ENCODE measurements at places on chromosomes 16 and 17.
A peak's percentile ranks its signal among the peaks of the same experiment; 100 is the strongest.

DNA sequence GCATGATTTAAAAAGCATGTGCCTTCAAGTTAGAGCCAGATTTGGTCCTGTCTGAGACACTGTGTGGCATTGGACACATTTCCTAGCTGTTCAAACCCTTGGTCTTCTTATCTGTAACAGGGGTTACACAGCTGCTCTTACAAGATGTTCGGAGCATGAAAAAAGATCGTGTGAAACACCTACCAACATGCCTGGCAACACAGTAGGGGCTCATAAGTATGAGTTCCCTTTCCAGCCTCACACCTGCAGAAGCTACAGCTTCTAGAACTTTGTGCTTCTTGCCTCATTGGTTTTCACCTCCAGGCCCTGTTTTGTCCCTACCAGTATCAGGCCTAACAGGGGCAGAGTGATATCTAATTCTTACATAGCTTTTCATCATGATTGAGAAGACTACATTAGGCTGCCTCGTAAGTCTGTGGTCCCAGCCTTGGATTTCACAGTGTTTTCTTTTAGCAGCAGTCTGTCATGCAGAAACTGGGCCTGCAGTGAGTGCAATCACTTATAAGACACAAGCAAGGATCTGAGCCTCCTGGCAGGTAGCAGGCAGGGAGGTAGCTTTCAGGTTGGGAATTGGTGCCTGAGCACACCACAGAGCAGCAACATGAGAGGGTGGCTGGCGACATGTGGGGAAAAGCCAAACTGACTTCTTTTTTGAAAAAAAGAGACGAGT lies 78.8 kb downstream of the CCDC182 start:
- no peak for DNase-seq

DNA sequence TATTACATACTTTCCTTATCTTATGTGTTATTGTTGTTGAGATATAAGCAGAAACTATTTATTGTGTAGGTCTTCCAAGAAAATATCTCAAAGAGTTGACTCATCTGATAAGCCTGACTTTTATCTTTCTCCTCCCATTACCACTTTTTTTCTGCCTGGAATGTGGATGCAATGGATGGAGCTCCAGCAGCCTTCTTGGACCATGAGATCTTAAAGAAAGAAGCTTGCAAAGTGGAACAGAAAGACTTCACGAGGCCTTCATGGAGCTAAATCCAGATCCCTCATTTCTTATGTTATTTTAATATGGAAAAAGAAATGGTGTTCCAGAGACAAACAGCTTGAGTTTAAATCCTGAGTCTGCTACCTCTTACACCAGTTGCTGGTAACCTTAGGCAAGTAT lies 237.6 kb upstream of the FOXF1 start:
- no peak for DNase-seq

DNA sequence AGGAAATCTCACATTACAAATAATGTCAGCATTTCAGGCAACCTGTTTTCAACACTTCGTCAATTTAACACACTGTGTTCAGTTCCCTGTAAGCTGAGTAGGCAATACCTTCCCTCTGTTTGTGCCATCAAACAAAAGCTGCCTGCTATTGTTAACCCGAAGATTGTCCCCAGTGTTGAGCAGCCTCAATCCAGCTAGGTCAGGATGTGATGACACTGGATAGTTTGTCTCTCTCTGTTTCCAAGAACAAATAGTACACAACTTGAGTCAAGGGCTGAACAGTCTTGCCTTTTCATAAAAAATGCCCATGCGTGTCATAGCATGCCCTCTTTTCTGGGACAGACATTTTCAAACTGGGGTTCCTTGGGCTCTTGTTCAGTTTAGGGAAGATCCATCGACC lies 36.4 kb downstream of the HSD17B2 start:
- DNase-seq = peak; percentile 13

DNA sequence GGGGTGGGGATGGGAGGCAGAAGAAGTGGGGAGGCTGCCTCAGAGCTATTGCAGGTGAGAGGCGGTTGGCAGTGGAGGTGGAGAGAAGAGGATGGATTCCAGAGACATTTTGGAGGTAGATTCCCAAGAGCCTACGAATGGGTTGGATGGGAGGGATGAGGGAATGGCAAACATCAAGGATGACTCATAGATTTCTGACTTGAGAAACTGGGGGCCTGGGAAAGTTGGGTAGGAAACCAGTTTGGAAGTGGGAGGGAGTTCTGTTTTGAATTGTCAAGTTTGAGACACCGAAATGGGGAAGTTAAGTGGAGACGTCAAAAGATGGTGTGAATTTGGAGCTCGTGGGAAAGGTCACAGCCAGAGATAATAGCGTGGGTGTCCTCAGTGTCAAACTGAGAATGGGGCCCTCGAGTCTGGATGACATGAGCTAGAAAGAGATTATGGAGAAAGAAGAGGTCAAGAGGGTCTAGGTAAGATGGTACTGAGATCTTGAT lies 6.2 kb upstream of the CYLD start:
- no peak for DNase-seq
